ENCODE measurements at places on chromosomes 6 and 20. TPM values are rescaled to one million over a fixed set of nuclear protein-coding genes. Genes with fewer than 3 reads are reported as not detected.

Gene NOX3
- total RNA-seq = not detected

Gene EDN3
- not detected for total RNA-seq

Gene PCMT1
- 159 TPM for total RNA-seq

Gene HMGCLL1
- total RNA-seq = not detected

Gene SF3B5
- 227 TPM for total RNA-seq

Gene RIPOR3
- 0.54 TPM for total RNA-seq

Gene TMEM74B
- not detected for total RNA-seq

GRCh38 chr6:81376745-81377144, 375.7 kb downstream of the TENT5A start:
- H3K27ac ChIP-seq = no peak overlapping the region
- DNase-seq = no peak
- no peaks in the 10 kb centered on the region for H3K27me3 ChIP-seq
- no peaks in the 10 kb centered on the region for H3K4me1 ChIP-seq

DNA sequence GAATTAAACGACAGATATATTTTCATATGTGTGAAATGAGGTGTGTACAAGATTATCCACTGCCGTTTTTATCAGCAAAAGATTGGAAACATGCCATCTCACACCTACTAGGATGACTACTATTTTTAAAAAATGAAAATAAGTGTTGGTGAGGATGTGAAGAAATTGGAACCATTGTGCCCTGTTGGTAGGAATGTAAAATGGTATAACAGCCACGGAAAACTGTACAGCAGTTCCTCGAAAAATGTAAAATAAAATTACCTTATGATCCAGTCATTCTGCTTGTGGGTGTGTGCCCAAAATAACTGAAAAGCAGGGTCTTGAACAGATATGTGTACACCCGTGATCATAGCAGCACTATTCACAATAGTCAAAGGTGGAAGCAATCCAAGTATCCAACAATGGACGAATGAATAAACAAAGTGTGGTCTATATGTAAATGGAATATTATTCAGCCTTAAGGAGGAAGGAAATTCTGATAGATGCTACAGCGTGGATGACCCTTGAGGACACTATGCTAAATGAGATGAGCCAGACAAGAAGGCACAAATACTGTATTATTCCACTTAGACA, 27.0 kb upstream of the CCN5 start:
- H3K4me1 ChIP-seq = peaks cover 10% of the 10 kb centered on the region
- H3K4me3 ChIP-seq = no peak overlapping the region
- H3K27me3 ChIP-seq = peaks cover 3% of the 10 kb centered on the region
- no peak for DNase-seq
- H3K36me3 ChIP-seq = no peaks in the 10 kb centered on the region
- H3K27ac ChIP-seq = no peak overlapping the region

- no peak for DNase-seq
- peaks cover 8% of the 10 kb centered on the region for H3K36me3 ChIP-seq
- H3K4me3 ChIP-seq = no peak overlapping the region
- H3K27ac ChIP-seq = no peak overlapping the region
- H3K27me3 ChIP-seq = no peaks in the 10 kb centered on the region
- no peaks in the 10 kb centered on the region for H3K4me1 ChIP-seq
Measured at GRCh38 chr6:132789396-132789776, 9.1 kb downstream of the SLC18B1 start.

DNA sequence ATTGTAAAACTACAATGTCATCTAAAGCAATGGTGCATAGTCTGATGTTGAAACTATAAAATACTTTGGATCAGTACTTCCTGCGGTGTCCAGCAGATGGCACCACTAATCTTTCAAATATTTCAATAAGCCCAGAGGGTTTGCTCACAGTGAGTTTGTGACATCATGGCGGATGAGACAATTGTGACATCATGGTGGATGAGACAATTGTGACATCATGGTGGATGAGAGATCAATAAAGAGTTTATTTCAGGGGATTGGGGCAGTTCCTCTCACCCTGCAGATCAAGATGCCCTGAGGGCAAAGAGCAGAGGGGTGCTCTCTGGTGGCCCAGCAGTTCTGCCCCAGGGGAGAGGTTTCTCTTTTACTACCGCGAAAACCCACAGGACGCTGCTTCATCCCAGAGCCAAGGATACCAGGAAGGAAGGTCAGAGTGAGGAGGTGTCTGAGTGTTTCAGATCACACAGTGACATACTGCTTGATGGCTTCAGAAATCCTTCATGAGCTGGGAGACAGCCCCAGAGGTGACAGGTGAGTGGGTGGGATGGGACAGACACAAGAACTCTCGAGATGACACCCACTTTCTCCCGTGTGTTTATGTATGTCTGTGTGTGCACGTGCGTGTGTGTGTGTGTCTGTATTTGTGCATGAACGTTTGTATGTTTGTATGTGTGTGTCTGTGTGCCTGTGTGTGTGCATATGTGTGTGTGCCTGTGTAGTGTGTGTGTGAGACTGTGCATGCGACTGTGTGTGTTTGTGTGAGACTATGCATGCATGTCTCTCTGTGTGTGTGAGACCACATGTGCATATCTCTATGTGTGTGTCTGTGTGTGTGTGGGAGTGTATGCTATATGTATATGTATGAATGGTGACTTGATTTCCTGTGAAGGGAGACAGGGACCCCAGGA, 7.3 kb upstream of the ULBP2 start:
- H3K4me1 ChIP-seq = peaks cover 4% of the 10 kb centered on the region
- DNase-seq = peak; percentile 77
- H3K4me3 ChIP-seq = no peak overlapping the region
- H3K27me3 ChIP-seq = peaks cover 51% of the 10 kb centered on the region

- H3K27ac ChIP-seq = no peak overlapping the region
- H3K27me3 ChIP-seq = no peaks in the 10 kb centered on the region
- H3K36me3 ChIP-seq = no peaks in the 10 kb centered on the region
- H3K4me1 ChIP-seq = peaks cover 24% of the 10 kb centered on the region
- DNase-seq = no peak
Measured at GRCh38 chr6:156848533-156848932, 71.4 kb downstream of the ARID1B start.

- H3K36me3 ChIP-seq = no peaks in the 10 kb centered on the region
- peaks cover 92% of the 10 kb centered on the region for H3K27me3 ChIP-seq
- DNase-seq = no peak
- H3K4me3 ChIP-seq = peak overlapping the region; percentile 17
Measured at GRCh38 chr20:21511850-21512633, 1.8 kb downstream of the NKX2-2 start.

- H3K36me3 ChIP-seq = no peaks in the 10 kb centered on the region
- H3K27ac ChIP-seq = no peak overlapping the region
- no peaks in the 10 kb centered on the region for H3K4me1 ChIP-seq
- peak; percentile 32 for DNase-seq
- no peaks in the 10 kb centered on the region for H3K27me3 ChIP-seq
- no peak overlapping the region for H3K4me3 ChIP-seq
Measured at GRCh38 chr20:46438156-46438750, 31.8 kb upstream of the ELMO2 start.

DNA sequence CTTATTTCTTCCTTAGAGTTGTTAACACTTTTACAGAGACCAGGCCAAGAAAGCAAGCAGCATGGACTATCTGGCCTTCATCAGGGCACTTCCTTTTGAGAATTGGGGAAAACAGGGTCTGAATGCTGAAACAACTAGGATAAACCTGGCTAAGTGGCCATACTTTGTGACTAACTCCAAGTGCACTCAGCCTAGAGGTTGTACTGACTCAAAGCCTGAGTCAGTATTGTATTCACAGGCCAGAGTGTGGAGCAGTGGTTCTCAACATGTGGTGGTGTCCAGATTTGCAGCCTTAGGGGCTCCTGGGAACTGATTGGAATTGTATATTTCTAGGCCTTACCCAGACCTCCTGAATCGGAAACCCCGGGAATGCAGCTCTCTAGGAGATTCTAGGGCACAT, 20.1 kb downstream of the SEC23B start:
- peak; percentile 75 for DNase-seq
- H3K36me3 ChIP-seq = peaks cover 54% of the 10 kb centered on the region
- H3K27ac ChIP-seq = no peak overlapping the region
- peaks cover 2% of the 10 kb centered on the region for H3K4me1 ChIP-seq
- no peaks in the 10 kb centered on the region for H3K27me3 ChIP-seq
- no peak overlapping the region for H3K4me3 ChIP-seq

- no peak for DNase-seq
- no peak overlapping the region for H3K27ac ChIP-seq
- no peaks in the 10 kb centered on the region for H3K4me1 ChIP-seq
- H3K4me3 ChIP-seq = no peak overlapping the region
Measured at GRCh38 chr6:53588816-53589509, 44.1 kb upstream of the GCLC start.

- no peak overlapping the region for H3K27ac ChIP-seq
- H3K36me3 ChIP-seq = no peaks in the 10 kb centered on the region
- H3K27me3 ChIP-seq = no peaks in the 10 kb centered on the region
- no peak overlapping the region for H3K4me3 ChIP-seq
- no peaks in the 10 kb centered on the region for H3K4me1 ChIP-seq
Measured at GRCh38 chr6:151885234-151885633, 77.8 kb downstream of the ESR1 start.

DNA sequence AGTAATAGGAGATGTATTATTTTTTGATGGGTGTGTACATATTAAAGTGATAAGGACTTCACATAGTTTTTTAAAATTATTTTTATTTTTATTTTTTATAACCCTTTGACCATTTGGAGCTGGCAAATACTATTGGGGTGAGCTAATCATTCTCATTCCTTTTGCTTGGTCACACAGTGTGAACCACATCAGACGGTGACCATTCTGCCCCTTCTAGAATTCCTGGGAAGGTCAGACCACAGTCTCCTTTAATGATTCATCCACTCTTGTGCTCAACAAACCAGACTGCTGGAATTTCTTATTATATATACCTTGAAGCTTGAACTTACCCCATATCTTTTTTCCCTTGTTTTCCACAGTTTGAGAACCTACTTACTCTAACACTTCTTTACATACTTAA, 23.9 kb upstream of the PRL start:
- peak; percentile 93 for DNase-seq
- H3K36me3 ChIP-seq = no peaks in the 10 kb centered on the region
- peaks cover 15% of the 10 kb centered on the region for H3K4me1 ChIP-seq
- H3K27me3 ChIP-seq = no peaks in the 10 kb centered on the region

DNA sequence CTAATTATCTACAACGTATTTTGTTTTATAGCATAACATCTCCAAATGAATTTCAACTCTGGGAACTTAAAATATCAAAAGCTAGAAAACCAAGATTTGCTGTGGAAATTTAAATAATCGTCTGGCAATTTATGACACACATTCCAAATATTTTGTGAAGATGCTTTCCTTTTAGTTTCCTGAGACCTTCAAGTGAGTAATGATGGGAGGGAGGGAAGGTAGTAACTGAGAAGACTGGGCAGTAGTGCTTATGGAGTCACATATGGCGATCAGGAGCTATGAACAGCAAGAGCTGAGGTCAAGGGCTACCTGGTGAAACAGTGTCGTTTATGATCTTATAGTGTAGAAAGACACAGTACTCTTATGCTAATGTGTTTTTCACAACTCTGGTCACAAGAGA, 178.2 kb upstream of the THEMIS start:
- peaks cover 7% of the 10 kb centered on the region for H3K36me3 ChIP-seq
- peak; percentile 44 for DNase-seq
- no peaks in the 10 kb centered on the region for H3K27me3 ChIP-seq

DNA sequence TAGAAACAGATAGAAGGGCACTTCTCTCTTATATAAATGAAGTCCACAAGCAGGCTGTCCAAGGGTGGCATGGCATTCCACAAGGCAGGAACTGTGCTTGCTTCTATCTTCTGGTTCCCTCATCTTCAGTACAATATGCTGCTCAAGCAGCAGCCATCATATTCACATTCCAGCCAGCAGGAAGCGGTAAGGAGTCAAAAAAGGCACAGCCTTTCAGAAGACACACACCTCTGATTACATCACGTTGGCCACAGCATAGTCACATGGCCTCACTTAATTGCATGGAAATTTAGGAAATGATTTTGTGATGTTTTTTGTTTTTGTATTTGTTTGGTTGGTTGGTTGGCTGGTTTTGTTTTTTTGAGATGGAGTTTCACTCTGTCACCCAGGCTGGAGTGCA, 19.0 kb downstream of the REM1 start:
- H3K27ac ChIP-seq = no peak overlapping the region
- no peaks in the 10 kb centered on the region for H3K36me3 ChIP-seq
- peak; percentile 41 for DNase-seq
- H3K27me3 ChIP-seq = peaks cover 9% of the 10 kb centered on the region

GRCh38 chr6:43644940-43645612, at the start of gene RSPH9:
Gene RSPH9, plus strand, starts transcription at chr6:43645036. Its CDS starts 63 bp downstream, at chr6:43645099.
- no peaks in the 10 kb centered on the region for H3K27me3 ChIP-seq
- no peaks in the 10 kb centered on the region for H3K4me1 ChIP-seq
- peak within 1 kb of the TSS; percentile 44 for H3K4me3 ChIP-seq
- no peak within 1 kb of the TSS for H3K27ac ChIP-seq
- H3K36me3 ChIP-seq = peaks cover 16% of the 10 kb centered on the region

DNA sequence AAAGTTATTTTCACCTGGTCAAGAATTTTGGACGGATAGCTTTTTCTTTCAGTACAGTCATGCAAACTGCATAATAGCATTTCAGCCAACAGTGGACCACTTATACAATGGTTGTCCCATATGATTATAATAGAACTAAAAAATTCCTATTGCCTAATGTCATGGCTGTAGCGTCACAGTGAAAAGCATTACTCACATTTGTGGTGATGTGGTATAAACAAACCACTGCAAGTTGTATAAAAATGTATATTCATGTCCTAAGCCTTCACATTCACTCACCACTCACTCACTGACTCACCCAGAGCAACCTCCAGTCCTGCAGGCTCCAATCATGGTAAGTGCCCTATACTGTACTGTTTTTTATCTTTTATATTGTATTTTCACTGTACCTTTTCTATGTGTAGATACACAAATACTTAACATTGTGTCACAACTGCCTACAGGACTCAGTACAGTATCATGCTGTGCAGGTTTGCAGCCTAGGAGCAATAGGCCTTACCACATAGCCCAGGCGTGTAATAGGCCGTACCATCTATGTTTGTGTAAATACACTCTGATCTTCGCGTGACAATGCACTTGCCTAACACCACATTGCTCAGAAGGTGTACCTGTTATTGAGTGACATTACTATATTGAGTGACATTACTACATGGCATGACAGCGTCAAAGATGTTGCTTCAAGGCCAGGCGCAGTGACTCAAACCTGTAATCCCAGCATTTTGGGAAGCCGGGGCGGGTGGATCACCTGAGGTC, 17.9 kb downstream of the ABHD12 start:
- peak; percentile 99 for DNase-seq
- H3K4me3 ChIP-seq = no peak overlapping the region
- H3K27ac ChIP-seq = peak overlapping the region; percentile 94
- no peaks in the 10 kb centered on the region for H3K27me3 ChIP-seq
- peaks cover 11% of the 10 kb centered on the region for H3K4me1 ChIP-seq

All from IMR-90 (cell line).